Esophagus squamous epithelium (tissue), 5 donors: ENCODE measurements at places on chromosomes 1 and 21.

- DNase-seq, result no peak
These were observed 12.1 kb downstream of the BLACAT1 start for GRCh38 chr1:205443585-205444299.

- no peak for DNase-seq
These were observed 116.6 kb upstream of the PRDX6 start for GRCh38 chr1:173360487-173361063.

GRCh38 chr1:41545996-41546832 lies 61.7 kb upstream of the EDN2 start:
- DNase-seq, result no peak

DNA sequence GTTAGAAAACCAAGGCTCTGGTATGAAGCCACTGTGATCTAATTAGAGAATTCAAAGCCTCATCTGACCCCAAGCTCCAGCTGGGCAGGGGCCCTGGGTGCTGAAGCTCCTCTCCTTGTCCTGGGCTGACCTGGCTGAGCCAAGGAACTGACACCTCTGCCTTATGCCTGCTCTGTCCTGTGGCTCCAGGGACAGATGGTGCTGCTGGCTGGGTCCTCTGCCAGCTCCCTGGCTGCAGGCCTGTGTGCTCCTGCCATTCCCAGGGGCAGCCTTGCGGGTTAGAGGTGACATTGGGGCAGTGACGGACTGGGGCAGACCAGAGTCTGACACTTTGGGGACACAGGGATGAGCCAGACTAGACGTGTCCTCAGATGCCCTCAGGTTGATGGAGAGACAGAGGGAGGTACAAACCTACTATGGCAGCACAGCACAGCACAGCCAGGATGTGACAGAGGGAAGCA lies 11.8 kb downstream of the ACOT11 start:
- no peak for DNase-seq

DNA sequence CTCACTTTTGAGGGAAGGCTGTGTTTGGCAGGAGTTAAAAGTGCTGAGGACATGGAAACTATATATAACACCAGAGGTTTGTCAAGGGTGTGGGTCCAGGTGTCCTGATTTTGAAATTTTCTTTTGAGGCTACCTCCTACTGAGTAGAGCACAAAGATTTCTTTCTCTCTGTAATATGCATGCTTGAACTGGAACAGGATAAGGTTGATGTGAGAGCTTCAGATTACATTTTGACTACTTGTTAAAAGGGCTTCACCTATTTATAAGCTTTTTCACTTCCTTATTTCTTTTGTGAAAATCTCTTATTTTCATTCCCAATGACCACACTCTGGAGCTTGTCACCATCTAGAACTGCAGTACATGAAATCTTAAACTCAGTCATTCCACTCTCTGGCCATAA lies 59.8 kb upstream of the PLA2G4A start:
- no peak for DNase-seq

- DNase-seq, result no peak
These were observed 49.2 kb upstream of the FAM20B start for GRCh38 chr1:178976541-178976940.

DNA sequence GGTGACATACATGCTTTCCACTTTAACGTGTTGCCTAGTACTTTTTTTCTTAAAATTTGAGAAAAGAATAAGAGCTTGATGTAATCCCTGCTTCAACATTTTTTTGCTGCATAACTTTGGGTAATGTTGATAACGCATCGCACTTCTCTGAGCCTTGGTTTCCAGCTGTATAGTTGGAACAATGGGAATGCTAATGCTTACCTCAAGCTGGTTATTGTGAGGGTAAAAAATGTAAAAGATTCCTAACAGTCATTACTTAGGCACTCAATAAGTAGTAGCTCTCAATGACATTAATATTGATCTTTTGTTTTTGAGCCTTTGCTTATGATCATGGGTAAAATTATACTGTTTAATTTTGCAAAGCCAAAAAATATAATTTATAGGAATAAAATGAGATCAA lies 683.3 kb upstream of the CXADR start:
- DNase-seq, result no peak

- DNase-seq, result no peak
These were observed 121.9 kb downstream of the LRRC40 start for GRCh38 chr1:70083519-70083918.

DNA sequence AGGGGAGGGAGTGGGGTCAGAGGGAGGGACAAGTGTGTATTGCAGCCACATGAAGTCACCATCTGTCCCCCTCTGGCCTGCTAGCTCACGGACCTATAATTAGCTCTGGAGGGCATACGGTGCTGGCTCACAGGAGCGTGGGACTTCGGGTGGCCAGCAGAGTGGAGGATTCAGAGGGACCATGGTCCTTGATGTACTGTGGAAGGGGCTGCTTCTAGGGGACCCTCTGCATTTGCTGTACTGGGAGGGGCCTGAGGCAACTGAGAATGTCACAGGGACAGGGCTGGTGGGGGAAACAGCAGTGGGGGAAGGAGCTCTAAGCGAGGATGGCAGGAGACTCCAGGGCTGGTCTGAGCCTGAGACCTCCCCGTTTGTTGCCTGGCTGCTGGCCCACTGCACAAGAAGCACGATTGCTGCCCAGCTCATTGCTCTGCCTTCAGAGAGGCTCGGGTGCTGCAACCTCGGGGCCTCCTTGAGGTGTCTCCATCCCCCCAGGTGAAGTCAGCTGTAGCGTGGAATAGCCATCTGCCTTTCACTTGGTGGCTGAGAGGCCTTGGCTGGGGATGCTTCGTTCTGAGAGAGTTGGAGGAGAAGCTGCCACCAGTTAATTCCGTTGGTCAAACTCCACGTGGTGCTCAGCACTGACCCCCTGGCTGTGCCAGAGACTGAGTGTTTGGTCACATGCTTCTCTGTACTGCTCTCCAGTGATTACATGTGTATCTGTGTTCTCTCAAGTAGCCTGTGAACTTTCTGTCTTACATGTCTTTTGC lies 2.7 kb downstream of the PPFIA4 start:
- DNase-seq, result no peak

DNA sequence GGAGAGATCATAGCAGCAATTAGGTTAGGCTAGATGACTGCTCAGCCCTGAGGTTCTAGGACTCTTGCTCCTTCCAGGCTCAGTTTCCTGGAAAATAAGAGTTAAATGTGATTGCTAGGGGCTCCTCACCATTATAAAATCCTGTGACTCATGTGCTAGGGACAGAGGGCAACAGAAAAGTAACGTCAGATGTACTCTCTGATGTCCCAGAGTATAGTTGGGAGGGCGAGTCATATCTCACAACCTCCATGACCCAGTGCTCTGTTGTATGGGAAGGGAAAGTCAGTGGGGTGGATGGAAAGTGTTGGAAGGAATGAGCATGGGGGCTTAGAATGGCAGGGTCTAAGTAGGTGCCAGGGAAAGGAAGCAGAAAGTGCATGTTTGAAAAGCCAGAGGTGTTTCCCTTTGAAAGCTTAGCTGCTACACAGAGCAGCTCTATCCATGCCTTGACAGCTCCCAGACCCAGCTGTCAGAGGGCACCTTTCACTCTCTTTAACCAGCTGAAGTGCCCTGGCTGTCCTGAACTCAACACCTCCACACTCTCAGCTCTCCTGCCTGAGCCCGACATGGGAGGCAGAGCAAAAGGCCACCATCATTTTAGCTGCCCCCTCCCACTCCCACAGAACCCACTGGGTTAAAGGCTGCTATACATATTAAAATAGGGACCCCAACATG lies 11.6 kb downstream of the GJA5 start:
- no peak for DNase-seq

GRCh38 chr21:17758683-17759082 lies 60.5 kb downstream of the C21orf91 start:
- DNase-seq, result no peak

- no peak for DNase-seq
These were observed 162.8 kb downstream of the PRDM16 start for GRCh38 chr1:3231826-3232225.

DNA sequence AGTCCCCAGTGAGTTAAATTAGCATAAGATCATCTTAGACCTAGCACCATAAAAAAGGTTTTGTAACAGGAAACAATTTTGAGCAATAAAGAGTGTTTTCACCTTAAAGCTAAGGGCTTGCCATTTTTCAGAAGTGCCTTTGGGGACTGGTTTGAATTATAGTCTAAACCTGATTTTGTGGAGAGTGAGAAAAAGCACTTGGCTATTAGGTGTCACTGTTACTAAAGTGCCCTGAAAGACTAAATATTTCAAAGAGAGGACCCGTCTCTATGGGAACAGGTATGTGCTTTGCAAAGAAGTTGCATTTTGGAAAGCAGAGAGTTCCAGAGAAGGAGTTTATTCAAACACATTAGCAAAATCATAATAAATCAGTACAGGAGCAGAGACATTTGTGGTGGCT lies 9.1 kb downstream of the NTNG1 start:
- DNase-seq, result no peak

DNA sequence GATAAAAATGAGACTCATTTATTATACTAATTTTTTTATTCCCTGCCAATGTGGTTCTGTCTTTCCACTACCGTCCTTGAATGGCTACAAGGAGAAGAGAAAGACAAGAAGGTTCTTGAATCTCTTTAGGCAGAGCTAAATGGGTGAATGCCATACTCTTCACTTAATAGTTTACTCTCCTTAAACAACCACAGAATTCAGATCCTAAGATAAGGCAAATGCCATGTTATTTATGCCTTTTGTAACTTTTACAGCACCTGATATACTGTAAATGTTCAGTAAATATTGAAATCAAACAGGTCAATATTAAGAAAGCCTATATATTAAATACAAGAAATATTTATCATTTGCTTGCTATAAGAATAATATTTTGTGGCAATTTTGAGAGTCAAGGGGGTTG lies 58.4 kb downstream of the IGSF5 start:
- DNase-seq, result no peak

GRCh38 chr1:23102289-23102688 lies 66.4 kb downstream of the LUZP1 start:
- DNase-seq, result no peak

- DNase-seq, result no peak
These were observed 35.8 kb downstream of the CCN1 start for GRCh38 chr1:85616364-85616705.

DNA sequence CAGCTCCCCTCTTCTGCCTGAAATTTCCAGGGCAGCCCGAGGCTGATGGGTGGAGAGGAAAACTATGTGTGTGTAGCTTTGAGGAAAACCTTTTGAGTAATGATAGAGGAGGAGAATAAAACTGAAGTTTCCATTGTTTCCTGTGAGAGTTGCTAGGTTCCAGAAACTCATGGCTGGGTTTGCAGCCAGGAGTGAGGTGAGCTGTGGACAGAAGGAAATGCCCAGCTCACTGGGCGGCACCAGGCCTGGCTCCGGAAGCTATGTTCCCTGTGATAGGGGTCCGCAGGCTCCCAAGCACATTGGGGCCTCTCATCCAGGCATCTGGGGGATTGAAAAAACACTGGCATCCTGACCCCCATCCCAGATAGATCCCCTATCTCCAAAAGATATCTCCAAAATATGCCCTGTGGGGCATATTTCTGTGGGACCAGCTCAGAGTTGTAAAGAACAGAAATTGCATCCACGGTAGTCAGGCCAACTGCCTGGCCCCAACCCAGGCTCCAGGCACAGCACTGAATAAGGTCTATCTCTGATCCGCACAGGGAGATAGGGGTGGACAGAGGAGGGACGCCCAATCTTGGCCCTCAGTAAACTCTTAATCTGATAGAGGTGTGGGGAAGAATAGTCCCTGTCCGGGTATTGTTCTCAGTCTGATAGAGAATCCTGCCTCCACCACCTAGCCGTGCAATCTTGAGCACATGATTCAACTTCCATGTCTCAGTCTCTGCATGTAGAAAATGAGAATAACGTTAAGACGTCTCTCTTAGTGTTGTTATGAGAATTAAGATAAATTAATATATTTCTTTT lies 1.8 kb upstream of the HSPG2 start:
- DNase-seq, result no peak

- DNase-seq, result no peak
These were observed 17.2 kb downstream of the CASZ1 start for GRCh38 chr1:10779201-10779600.

GRCh38 chr1:156640842-156641706 lies 843 bp upstream of the BCAN start:
- DNase-seq, result no peak

DNA sequence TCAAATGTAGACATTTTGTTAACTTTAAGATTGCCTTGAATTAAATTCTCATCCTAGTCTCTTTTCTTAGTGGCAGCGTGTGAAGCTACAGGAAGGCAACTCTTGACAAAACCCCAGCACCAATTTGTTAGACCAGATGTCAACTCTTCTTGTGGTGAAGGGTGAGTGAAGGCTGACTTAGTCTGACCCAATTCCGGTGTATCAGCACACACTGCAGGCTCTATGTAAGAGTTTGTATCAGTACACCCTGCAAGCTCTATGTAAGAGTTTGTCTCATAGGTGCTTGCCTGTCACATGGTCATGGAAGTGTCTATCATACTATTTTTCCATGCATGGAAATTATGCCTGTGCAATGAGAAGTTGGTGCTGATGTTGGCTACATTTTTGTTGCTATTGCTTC lies 16.8 kb downstream of the CR2 start:
- DNase-seq, result no peak

- DNase-seq, result peak; percentile 15
These were observed 930 bp downstream of the CDC14A start for GRCh38 chr1:100353071-100353801.

DNA sequence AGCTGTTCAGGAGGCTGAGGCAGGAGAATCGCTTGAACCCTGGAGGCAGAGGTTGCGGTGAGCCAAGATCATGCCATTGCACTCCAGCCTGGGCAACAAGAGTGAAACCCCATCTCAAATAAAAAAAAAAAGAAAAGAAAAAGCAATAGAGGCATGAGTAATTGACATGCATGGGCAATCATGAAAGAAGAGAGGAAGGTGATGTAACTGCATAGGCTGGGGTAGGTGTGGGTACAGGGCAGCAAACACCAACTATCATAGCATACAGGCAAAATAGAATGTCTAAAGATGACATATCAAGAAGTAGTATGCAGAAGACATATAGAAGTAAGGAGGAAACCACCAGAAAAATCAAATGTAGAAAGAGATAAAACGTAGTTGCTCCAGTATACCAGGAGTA lies 19.0 kb upstream of the MGST3 start:
- no peak for DNase-seq

- DNase-seq, result no peak
These were observed 13.6 kb downstream of the MTR start for GRCh38 chr1:236808564-236809130.

DNA sequence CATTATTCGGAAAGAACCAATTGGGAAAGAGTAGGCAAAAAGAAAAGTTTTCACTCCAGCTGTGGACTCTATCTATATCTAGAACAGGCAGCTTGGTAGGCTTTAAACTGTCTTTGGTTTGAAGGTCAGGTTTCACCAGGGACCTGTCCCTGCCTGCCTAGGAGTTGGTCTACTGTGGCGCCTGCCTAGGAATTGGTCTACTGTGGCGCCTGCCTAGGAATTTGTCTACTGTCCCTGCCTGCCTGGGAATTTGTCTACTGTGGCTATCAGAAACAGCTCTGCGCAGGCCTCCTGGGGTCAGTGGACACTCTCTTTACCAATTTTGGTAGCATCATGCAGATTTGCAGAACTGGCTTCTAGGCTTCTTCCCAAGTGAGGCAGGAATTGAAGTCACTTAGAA lies 13.8 kb downstream of the USP25 start:
- no peak for DNase-seq

GRCh38 chr1:243253211-243253925 lies 1.7 kb downstream of the CEP170 start:
- DNase-seq, result no peak

- DNase-seq, result no peak
These were observed 209.9 kb downstream of the ZNF326 start for GRCh38 chr1:90204780-90205179.
